ENCODE measurements at places on chromosomes 1 and 21.

- DNase-seq, result no peak
Observed at GRCh38 chr1:236471653-236472052, 52.1 kb upstream of the LGALS8 start.

- no peak for DNase-seq
Observed at GRCh38 chr21:35203093-35203977, 154.2 kb upstream of the RUNX1 start.

DNA sequence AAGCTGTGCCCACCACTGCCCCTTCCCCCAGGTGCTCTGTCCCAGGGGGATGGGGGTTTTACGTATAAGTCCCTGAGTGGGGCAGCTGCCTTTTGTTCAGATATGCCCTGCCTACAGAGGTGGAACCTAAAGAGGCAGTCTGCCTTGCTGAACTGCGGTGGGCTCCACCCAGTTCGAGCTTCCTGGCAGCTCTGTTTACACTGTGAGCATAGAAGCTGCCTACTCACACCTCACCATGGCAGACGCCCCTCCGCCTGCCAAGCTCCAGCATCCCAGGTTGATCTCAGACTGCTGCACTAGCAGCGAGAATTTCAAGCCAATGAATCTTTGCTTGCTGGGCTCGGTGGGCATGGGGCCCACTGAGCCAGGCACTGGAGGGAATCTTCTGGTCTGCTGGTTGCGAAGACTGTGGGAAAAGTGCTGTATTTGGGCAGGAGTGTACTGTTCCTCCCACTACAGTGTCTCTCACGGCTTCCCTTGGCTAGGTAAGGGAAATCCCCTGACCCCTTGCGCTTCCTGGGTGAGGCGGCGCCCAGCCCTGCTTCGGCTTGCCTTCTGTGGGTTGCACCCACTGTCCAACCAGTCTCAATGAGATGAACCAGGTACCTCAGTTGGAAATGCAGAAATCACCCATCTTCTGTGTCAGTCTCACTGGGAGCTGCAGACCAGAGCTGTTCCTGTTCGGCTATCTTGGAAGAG is 17.6 kb upstream of the RWDD3 start:
- no peak for DNase-seq

GRCh38 chr21:21997390-21998333 is 999.5 kb downstream of the NCAM2 start:
- DNase-seq, result no peak

GRCh38 chr1:171758011-171758410 is 16.1 kb upstream of the VAMP4 start:
- no peak for DNase-seq

GRCh38 chr1:58870298-58870676 is 86.4 kb upstream of the JUN start:
- no peak for DNase-seq

DNA sequence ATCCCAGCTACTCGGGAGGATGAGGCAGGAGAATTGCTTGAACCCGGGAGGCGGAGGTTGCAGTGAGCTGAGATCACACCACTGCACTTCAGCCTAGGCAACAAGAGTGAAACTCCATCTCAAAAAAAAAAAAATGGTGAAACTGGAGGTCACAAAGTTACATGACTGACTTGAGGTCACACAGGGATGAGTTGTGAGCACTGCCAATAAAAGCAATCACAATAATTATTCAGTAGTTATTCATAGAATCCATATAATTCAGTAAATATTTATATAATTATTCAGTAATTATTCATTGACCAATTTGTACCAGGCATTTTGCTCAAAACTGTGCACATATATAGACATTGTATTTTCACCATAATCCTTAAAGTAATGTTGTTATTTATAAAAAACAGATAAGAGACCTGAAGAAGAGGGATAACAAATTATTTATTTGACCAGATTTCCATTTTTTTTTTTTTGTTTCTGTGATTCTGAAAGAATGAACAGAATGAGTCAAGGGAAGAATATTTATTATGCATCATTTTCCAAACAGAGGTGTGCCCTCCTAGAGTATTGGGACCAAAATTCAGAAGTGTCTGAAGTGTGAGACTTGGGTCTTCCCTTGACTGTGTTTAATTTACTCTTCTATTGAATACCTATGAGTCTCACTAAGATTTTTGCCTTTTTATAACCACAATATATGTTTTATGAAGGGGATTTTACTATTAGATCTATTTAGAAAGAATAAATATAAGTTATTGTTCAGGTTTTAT is 43.0 kb downstream of the PRKAB2 start:
- DNase-seq, result no peak

DNA sequence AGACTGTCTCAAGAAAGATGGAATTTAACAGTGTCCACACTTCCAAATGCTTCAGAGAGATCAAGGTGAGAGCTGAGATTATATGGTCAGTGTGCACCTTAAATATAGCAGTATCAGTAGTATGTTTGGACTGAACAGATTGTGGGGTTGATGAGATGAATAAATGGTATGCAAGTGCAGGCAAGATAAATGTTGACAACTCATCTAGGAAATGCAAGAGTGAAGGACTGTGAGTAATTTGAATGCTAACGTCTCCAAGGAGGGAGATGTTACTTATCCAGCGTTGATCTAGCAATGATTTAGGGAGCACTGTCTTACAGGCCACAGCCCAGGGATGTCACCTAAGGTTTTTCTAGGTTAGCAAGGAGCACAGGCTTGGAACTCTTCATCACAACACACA is 170.7 kb upstream of the GALNT2 start:
- DNase-seq, result no peak

- peak; percentile 33 for DNase-seq
Observed at GRCh38 chr1:234607109-234608024, 2.6 kb downstream of the IRF2BP2 start.

GRCh38 chr1:35047188-35047858 is 15.6 kb upstream of the ZMYM6 start:
- no peak for DNase-seq

- DNase-seq, result no peak
Observed at GRCh38 chr1:153627715-153628626, at the start of gene S100A1. Gene S100A1 (plus strand): TSS chr1:153628434. CDS start chr1:153630522, 2,088 bp downstream.

GRCh38 chr1:189524501-189524900 is 953.2 kb downstream of the BRINP3 start:
- no peak for DNase-seq

DNA sequence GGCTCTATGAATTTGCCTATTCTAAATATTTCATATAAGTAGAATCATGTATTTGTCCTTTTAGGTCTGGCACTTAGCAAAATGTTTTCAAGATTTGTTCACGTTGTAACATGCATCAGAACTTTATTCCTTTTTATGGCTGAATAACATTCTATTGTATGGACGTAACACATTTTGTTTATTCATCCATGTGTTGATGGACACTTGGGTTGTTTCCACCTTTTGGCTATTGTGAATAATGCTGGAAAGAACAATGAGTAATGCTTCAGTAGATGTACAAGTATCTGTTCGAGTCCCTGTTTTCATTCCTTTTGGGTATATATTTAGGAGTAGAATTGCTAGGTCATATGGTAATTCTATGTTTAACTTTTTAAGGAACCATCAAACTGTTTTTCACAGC is 24.7 kb downstream of the SLC35A3 start:
- no peak for DNase-seq

DNA sequence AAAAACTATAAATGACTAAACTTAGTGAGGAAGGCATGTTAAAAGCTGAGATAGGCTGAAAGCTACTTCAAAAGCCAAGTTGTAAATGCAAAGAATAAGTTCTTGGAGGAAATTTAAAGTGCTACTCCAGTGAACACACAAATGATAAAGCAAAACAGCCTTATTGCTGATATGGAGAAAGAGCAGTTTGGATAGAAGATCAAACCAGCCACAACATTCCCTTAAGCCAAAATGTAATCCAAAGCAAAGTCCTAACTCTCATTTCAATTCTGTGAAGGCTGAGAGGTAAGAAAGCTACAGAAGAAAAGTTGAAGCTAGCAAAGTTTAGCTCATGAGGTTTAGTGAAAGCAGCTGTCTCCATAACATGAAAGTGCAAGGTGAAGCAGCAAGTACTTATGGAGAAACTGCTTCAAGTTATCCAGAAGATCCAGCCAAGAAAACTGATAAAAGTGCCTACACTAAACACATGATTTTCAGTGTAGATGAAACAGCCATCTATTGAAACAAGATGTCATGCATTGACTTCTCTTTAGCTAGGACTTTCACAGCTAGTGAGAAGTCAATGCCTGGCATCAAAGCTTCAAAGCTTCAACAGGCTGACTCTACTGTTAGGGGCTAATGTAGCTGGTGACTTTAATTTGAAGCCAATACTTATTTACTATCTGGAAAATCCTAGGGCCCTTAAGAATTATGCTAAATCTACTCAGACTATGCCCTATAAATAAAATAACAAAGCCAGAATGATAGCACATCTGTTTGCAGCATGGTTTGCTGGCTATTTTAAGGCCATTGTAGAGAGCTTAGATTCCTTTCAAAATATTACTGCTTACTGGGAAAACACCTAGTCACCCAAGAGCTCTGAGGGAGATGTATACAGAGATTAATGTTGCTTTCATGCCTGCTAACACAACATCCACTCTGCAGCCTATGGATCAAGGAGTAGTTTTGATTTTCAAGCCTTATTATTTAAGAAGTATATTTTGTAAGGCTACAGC is 188.6 kb downstream of the EIF4G3 start:
- DNase-seq, result no peak

Measured in activated naive CD4-positive, alpha-beta T cell treated with anti-CD3 and anti-CD28 coated beads, Interleukin-2, amount 50 U/mL, for 72 hours (primary cell).